ENCODE measurements at places on chromosomes 4 and X.
A peak's percentile ranks its signal among the peaks of the same experiment; 100 is the strongest.

GRCh38 chrX:77917294-77917933, 6.9 kb downstream of the ATP7A start:
- DNase-seq: no peak

- no peak for DNase-seq
Measured at GRCh38 chr4:177718514-177718913, 276.3 kb upstream of the AGA start.

- no peak for DNase-seq
Measured at GRCh38 chr4:16875487-16875886, 23.0 kb downstream of the LDB2 start.

- no peak for DNase-seq
Measured at GRCh38 chr4:58935332-58935731, 1825.1 kb upstream of the IGFBP7 start.

DNA sequence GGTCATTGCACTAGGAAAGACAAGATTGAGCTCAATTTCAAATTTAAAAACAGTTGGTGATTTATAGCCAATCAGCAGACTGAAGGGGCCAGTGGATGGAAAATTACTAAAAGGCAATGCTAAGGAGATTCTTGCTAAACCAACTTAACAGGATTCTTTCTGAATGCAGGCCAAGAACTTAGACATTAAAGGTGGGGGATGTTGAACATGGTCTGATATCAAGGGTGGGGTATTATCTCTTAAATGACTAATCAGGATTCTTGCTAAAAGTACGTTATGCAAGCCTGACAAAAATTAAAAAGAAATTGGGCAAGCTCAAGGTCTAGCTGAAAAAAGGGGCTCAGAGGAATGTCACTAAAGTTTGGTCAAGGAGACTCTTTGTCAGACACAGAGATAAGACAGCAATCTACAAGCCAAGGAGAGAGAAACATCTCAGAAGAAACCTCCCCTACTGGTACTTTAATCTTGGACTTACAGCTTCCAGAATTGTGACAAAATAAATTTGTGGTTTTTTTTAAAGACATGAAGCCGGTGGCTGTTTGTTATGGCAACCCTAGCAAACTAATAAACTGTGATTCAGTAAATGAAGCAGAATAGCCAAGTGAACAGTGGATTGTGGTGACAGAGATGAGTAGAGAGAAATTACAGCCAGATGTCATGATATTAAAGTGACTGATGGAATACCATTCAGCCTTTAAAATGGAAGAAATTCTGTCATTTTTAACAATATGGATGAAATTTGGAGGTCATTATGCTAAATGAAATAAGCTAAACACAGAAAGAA, 120.3 kb upstream of the KLHL4 start:
- DNase-seq: no peak

GRCh38 chr4:10030972-10031667, 9.8 kb upstream of the SLC2A9 start:
- DNase-seq: no peak

GRCh38 chr4:141309874-141310273, 89.2 kb downstream of the ZNF330 start:
- DNase-seq: no peak

DNA sequence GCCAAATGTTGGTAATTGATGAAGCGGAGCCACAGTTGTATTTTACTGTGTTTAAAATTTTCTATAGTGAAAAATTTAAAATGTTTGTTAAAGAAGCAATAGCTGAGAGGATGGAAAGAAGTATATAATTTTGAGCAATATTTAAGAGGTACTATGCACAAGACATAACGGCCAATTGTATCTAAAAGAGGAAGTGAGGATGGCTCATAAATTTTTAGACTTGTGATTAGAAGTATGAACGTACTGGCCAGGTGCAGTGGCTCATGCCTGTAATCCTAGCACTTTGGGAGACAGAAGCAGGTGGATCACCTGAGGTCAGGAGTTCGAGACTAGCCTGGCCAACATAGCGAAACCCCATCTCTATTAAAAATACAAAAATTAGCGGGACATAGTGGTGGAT, 12.7 kb upstream of the HHIP start:
- no peak for DNase-seq

GRCh38 chrX:107753187-107753586, 22.4 kb downstream of the TSC22D3 start:
- DNase-seq: peak; percentile 27

GRCh38 chr4:86272669-86273068, 87.2 kb downstream of the MAPK10 start:
- DNase-seq: no peak

DNA sequence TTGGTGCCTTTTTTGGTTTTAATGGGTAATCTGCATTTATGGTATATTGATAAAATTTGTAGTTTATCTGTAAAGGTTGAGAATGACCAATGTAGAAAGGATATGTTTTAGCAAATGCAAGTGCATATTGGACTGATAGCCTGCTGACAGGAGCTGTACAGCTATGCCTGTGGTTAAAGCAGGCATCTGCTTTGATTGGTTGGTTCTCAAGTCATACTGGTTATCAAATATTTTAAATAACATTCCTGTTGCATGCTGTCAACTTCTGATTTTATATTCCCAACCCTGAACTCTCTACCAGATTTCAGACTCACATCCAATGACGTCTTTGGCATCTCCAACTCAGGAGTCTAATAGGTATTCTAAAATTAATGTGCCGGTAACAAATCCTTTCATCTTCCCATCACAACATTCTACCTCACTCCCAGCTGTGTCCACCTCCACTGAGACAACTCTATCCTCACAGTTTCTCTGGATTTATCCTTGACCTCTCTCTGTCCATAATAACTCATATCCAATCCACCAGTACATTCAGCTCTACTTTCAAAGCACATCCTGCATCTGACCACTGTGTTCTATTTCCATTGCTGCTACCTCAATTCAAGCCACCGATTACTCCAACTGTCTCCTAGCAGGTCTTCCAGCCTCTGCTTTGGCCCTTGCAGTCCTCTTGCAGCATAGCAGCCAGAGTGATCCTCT, 125.7 kb downstream of the CAMK2D start:
- no peak for DNase-seq
